ENCODE measurements at places on chromosomes 3 and 15. TPM values are rescaled to one million over a fixed set of nuclear protein-coding genes. Genes with fewer than 3 reads are reported as not detected.

- no peaks in the 10 kb centered on the region for H3K4me1 ChIP-seq
- H3K27ac ChIP-seq, result no peak overlapping the region
- no peaks in the 10 kb centered on the region for H3K27me3 ChIP-seq
- 0 out of 2 replicates have a peak, but pooled peaks cover 1% of the 10 kb centered on the region for H3K36me3 ChIP-seq
- H3K4me3 ChIP-seq, result no peak overlapping the region
Measured at GRCh38 chr3:142003291-142003690, 126.8 kb downstream of the ATP1B3 start.

- H3K27me3 ChIP-seq, result no peaks in the 10 kb centered on the region
- H3K27ac ChIP-seq, result no peak overlapping the region
- H3K36me3 ChIP-seq, result no peaks in the 10 kb centered on the region
- H3K4me1 ChIP-seq, result no peaks in the 10 kb centered on the region
- H3K4me3 ChIP-seq, result no peak overlapping the region
Measured at GRCh38 chr15:79372428-79372827, 59.7 kb upstream of the MINAR1 start.

- no peak for DNase-seq
- no peak overlapping the region for H3K27ac ChIP-seq
- no peak overlapping the region for H3K4me3 ChIP-seq
- peaks cover 13% of the 10 kb centered on the region for H3K4me1 ChIP-seq
Measured at GRCh38 chr3:194852831-194853508, 167.3 kb downstream of the FAM43A start.

ERC2 gene
- 0.18 TPM for total RNA-seq

GRCh38 chr15:34107315-34107714 lies 5.4 kb downstream of the PGBD4 start:
- peaks cover 4% of the 10 kb centered on the region for H3K4me1 ChIP-seq
- no peak overlapping the region for H3K4me3 ChIP-seq
- no peaks in the 10 kb centered on the region for H3K27me3 ChIP-seq
- H3K36me3 ChIP-seq, result no peaks in the 10 kb centered on the region

GRCh38 chr3:13840456-13840855 lies 39.4 kb downstream of the WNT7A start:
- H3K36me3 ChIP-seq, result no peaks in the 10 kb centered on the region
- no peaks in the 10 kb centered on the region for H3K27me3 ChIP-seq
- no peaks in the 10 kb centered on the region for H3K4me1 ChIP-seq
- no peak for DNase-seq
- no peak overlapping the region for H3K27ac ChIP-seq

DNA sequence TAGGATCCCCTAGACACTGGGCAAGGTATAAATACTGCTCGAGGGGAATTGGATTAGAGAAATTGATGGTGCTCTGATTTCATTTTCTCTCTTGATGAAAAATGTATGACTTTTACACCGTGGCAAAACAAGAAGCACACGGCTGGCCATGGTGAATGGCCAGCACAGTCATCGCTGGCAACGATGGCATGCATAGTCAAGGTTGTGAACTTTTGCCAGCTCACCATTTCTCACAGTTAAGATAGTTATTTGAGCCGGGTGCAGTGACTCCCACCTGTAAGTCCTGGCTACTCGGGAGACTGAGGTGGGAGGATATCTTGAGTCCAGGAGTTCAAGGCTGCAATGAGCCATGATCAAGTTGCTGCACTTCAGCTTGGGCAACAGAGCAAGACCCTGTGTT lies 95.4 kb downstream of the HMG20A start:
- no peaks in the 10 kb centered on the region for H3K4me1 ChIP-seq
- H3K36me3 ChIP-seq, result no peaks in the 10 kb centered on the region
- H3K27ac ChIP-seq, result no peak overlapping the region
- H3K4me3 ChIP-seq, result no peak overlapping the region
- no peak for DNase-seq
- H3K27me3 ChIP-seq, result no peaks in the 10 kb centered on the region

FANCD2OS gene
- total RNA-seq, result not detected

GRCh38 chr3:136836511-136837156 lies 17.7 kb downstream of the SLC35G2 start:
- H3K4me3 ChIP-seq, result no peak overlapping the region
- peak overlapping the region; percentile 61 for H3K27ac ChIP-seq
- no peak for DNase-seq
- H3K36me3 ChIP-seq, result no peaks in the 10 kb centered on the region
- no peaks in the 10 kb centered on the region for H3K27me3 ChIP-seq

MAGEL2 gene
- under 0.01 TPM for total RNA-seq

GRCh38 chr3:155225417-155225816 lies 68.1 kb downstream of the STRIT1 start:
- H3K4me3 ChIP-seq, result no peak overlapping the region
- no peaks in the 10 kb centered on the region for H3K27me3 ChIP-seq
- H3K4me1 ChIP-seq, result no peaks in the 10 kb centered on the region
- H3K36me3 ChIP-seq, result no peaks in the 10 kb centered on the region
- no peak for DNase-seq

- H3K4me3 ChIP-seq, result peak overlapping the region; percentile 12
- peaks cover 17% of the 10 kb centered on the region for H3K4me1 ChIP-seq
- H3K36me3 ChIP-seq, result peaks cover 4% of the 10 kb centered on the region
- no peaks in the 10 kb centered on the region for H3K27me3 ChIP-seq
Measured at GRCh38 chr3:133572158-133573053, 1.1 kb upstream of the CDV3 start.

CLPX gene
- 25.8 TPM for total RNA-seq

GRCh38 chr3:10384541-10385360 lies 63.8 kb upstream of the SEC13 start:
- no peaks in the 10 kb centered on the region for H3K4me1 ChIP-seq
- H3K27me3 ChIP-seq, result peaks cover 21% of the 10 kb centered on the region
- no peak for DNase-seq
- no peak overlapping the region for H3K4me3 ChIP-seq

DNA sequence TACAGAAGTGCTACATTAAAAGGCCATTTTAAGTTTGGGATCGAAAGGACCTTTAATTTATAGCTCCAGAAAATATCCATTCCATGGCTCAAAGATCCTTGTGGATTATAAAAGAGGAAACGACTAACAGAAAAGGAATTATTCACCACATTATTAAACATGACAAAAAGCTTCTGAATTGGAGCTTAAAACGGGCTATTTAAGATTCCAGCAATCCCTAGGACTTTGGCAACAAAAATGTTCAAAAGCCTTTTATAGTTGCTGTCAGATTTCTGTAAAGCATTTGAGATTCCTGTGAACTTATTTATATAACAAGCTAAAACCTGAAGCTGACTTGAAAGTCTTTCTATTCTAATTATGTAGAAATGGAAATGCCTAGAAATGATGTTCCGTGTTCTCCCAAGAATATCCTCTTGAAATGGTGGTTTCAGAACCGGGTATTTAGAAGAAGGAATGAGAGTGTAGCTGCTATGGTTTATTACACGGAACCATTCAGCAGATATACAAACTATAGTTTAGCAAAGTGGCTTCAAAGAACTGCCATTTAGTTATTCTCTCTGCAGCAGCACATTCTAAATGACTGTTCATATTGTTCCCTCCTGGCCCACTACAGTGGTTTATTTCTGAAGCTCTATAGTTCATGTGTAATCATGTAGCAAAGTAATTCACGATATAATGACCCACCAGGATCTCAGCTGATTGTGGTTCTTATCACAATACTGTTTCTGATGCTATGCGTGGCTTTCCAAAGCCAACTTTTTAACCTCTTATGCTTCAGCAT lies 961.7 kb downstream of the FHIT start:
- no peaks in the 10 kb centered on the region for H3K36me3 ChIP-seq
- H3K27ac ChIP-seq, result no peak overlapping the region
- peaks cover 5% of the 10 kb centered on the region for H3K4me1 ChIP-seq
- H3K4me3 ChIP-seq, result no peak overlapping the region
- H3K27me3 ChIP-seq, result no peaks in the 10 kb centered on the region
- peak; percentile 22 for DNase-seq

CCDC13 gene
- 0.28 TPM for total RNA-seq

STAB1 gene
- total RNA-seq, result not detected

- H3K4me3 ChIP-seq, result peak overlapping the region; percentile 79
- peaks cover 1% of the 10 kb centered on the region for H3K4me1 ChIP-seq
- H3K36me3 ChIP-seq, result peaks cover 2% of the 10 kb centered on the region
- DNase-seq, result no peak
- peak overlapping the region; percentile 73 for H3K27ac ChIP-seq
Measured at GRCh38 chr3:57556459-57557084, 498 bp downstream of the PDE12 start.

- no peaks in the 10 kb centered on the region for H3K36me3 ChIP-seq
- H3K4me1 ChIP-seq, result peaks cover 2% of the 10 kb centered on the region
Measured at GRCh38 chr3:62159709-62160092, 213.6 kb downstream of the FEZF2 start.

GOLGA8T gene
- total RNA-seq, result not detected

- H3K36me3 ChIP-seq, result peaks cover 5% of the 10 kb centered on the region
- peak overlapping the region; percentile 94 for H3K27ac ChIP-seq
- no peaks in the 10 kb centered on the region for H3K27me3 ChIP-seq
Measured at GRCh38 chr15:70855764-70856163, 1.8 kb upstream of the LARP6 start.

KBTBD13 gene
- total RNA-seq, result not detected

DNA sequence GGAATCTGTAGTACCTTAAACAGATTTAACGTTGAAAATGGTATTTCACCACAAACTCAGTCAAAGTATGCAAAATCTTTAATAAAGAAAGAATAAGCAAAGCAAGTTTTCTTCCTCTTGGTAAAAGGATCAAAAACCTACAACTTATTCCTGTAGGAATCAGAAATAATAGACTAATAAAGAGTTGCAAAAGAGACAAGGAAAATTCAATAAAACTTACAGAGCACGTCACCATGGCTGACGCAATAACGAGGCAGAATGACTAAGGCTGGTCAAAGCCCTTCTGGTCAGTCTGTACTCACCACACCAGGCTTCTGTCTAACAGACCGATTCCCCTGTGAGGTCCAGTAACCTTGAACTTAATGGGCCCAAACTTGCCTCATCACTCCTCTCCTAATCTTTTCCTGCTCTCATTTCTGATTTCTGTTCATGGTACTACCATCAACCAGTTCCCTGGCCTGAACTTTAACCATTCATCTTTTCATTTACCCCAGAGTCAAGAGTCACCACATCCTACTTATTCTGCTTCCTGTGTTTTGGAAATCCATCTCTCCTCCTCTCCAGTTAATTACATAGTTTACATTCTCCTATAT lies 5.0 kb downstream of the MASP1 start:
- peak overlapping the region; percentile 81 for H3K27ac ChIP-seq
- DNase-seq, result peak; percentile 94
- no peak overlapping the region for H3K4me3 ChIP-seq
- peaks cover 3% of the 10 kb centered on the region for H3K36me3 ChIP-seq
- peaks cover 19% of the 10 kb centered on the region for H3K4me1 ChIP-seq
- H3K27me3 ChIP-seq, result no peaks in the 10 kb centered on the region

DNA sequence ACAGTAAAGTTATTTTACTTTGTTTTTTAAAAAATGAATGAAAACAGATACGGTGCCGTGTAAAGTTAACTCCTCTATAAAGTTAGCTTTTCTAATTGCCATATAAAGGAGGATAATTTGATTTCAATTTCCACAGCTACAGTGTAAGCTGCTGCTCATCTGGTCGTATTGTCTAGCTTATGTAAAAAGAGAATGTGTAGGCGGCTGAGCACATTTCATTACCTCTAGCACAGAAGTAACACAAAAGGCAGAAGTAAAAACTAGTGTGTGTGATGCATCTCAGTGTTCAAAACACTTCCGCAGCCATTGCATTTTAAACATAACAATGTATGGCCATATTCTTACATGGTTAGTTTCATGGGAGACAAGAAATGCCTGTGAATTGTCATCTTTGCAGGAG lies 105.0 kb upstream of the P2RY1 start:
- H3K27me3 ChIP-seq, result no peaks in the 10 kb centered on the region
- no peaks in the 10 kb centered on the region for H3K36me3 ChIP-seq
- no peak for DNase-seq
- peaks cover 1% of the 10 kb centered on the region for H3K4me1 ChIP-seq

GRCh38 chr3:24048843-24049242 lies 103.8 kb downstream of the NR1D2 start:
- no peak overlapping the region for H3K27ac ChIP-seq
- no peaks in the 10 kb centered on the region for H3K27me3 ChIP-seq
- DNase-seq, result no peak
- H3K4me3 ChIP-seq, result no peak overlapping the region
- H3K4me1 ChIP-seq, result peaks cover 10% of the 10 kb centered on the region

- DNase-seq, result no peak
- H3K36me3 ChIP-seq, result no peaks in the 10 kb centered on the region
- H3K4me1 ChIP-seq, result peaks cover 2% of the 10 kb centered on the region
- no peaks in the 10 kb centered on the region for H3K27me3 ChIP-seq
- no peak overlapping the region for H3K4me3 ChIP-seq
Measured at GRCh38 chr3:133439563-133439962, 39.7 kb downstream of the BFSP2 start.
